Activated T-cell treated with anti-CD3 and anti-CD28 coated beads for 24 hours (primary cell): ENCODE measurements at places on chromosomes 5 and 9.

DNA sequence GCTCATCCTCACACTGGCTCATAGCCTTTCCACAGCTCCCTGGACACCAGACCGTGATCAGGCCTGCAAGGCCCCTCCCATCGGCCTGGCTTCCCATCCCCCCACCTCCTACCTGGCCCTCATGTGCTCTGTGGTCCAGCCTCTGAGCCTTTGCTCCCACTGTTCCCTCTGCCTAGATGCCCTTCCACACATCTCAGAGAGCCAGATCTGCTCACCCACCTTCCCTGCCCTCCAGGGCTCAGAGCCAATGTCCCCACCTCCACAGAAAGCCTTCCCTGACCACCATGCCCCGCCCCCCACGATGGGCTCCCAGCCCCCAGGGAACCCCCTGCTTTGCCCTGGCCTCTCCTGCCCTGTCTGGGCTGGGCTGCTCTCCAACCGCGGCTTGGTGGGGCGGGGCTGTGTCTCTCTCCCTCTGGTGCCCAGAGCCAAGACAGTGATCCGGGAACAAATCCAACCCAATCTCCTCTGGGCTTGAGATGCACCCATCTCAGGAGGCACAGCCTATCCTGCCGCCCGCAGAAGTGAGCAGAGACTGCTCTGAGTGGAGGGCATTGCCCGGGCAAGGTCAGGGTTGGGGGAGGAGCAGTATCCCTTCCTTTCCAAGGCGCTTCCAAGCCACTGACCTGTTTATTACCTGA lies 1.6 kb downstream of the NINJ1 start:
- DNase-seq = no peak

GRCh38 chr9:91100878-91101450 lies 260.8 kb downstream of the AUH start:
- DNase-seq = no peak

DNA sequence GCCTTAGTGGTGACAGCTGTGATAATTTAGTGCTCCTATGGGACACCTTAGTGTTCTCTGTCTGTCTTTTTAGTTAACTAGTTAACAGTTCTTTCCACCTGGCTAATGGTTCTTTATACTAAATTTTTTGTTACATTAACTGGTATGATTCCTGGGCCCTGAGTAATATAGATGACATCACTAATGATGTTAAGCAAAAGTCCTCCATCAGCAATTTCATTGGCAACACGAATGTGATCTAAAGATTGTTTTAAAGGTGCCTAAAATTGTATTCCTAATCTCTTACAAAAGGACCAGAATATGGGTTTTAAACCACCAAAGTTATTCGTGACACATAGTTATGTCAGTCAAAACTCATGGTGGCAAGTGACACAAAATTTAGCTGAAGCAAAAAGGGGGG lies 235.3 kb downstream of the TENT4A start:
- DNase-seq = no peak

GRCh38 chr9:137141050-137141810 lies 2.3 kb downstream of the GRIN1 start:
- no peak for DNase-seq

- no peak for DNase-seq
These were observed 20.1 kb upstream of the AFAP1L1 start for GRCh38 chr5:149251546-149251945.

GRCh38 chr5:121424976-121425375 lies 426.7 kb upstream of the FTMT start:
- DNase-seq = no peak

DNA sequence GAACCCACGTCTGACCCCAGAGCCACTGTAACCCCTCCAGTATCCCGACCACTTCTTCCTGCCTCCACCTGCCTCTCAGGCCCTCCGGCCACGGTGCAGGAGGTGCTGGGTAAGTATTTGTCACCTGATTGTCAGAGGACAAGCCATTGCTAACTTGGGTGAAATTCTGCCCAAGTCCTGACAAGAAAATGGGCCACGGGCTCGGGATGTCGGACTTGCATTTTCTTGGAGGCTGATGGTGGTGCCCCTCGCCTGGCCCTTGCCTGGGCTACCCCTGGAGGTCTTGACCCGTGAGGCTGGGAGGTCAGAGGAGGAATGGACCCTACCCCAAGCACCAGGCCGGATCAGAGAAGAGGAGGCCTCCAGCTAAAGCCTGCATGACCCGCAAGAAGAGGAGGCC lies 149.7 kb upstream of the COL5A1 start:
- DNase-seq = no peak

- no peak for DNase-seq
These were observed 1.7 kb downstream of the TRPM3 start for GRCh38 chr9:71119746-71120145.

- no peak for DNase-seq
These were observed 26.7 kb downstream of the EXD3 start for GRCh38 chr9:137396227-137396626.

GRCh38 chr5:53568871-53569270 lies 8.4 kb downstream of the NDUFS4 start:
- no peak for DNase-seq

DNA sequence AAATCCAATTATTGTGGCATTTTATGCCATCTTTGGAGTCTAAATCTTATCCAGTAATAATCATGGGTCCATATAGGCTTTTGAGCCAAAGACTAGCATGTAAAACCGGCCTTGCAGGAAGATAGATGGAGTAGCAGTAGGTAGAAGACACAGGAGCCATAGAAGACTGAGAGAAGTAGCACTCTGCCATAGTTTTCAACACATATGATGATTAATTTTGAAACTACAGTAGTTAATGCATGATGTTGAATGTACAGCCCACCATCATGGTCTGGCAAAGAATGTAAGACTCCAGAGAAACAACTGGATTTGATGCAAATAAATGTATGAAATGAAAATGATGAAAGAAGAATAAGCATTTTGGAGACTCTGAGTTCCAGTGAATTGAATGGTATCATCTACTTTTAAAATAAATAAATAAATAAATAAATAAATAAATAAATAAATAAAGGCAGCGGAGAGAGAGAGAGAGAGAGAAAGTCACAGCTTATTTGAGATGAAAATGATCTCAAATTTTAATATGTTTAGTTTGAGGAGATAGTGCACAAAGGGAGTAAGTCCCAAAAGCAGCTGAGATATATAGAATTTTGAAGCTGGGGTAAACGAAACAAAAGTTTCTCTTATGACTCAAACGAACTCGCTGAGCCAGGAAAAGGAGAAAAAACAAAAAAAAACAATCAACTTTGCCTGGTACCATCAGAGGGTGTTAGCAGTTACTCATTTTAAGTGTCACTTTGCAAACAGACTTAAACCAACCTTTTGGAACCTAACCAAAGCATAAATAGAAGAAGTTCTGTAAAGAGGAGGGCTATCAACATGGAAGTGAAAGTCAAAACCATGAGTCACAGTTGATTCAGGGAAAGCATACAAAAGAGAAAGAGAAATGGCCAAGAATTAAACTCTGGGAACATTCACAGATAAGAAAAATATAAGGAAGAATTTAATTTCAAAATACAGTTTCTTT lies 388.7 kb downstream of the CETN3 start:
- DNase-seq = no peak

DNA sequence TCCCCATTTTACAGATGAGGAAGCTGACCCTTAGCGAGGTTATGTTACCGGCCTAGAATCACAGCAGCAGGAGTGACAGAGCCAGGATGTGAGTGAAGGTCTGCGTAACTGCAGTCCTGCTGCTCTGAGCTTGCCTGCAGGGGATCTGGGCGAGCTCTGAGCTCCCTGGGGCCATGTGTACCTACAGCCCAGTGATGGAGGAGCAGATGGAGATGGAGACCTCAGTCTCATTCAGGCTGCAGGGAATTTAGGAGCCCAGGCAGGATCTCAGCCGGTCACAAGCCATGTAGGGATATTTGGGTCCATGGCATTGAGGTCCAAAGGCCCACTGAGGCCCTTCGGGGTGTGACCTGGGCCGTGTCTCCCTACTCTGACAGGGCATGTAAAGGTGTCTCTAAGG lies 170.6 kb downstream of the CACNA1B start:
- no peak for DNase-seq

- DNase-seq = no peak
These were observed 27.3 kb upstream of the MATR3 start for GRCh38 chr5:139266236-139266635.

DNA sequence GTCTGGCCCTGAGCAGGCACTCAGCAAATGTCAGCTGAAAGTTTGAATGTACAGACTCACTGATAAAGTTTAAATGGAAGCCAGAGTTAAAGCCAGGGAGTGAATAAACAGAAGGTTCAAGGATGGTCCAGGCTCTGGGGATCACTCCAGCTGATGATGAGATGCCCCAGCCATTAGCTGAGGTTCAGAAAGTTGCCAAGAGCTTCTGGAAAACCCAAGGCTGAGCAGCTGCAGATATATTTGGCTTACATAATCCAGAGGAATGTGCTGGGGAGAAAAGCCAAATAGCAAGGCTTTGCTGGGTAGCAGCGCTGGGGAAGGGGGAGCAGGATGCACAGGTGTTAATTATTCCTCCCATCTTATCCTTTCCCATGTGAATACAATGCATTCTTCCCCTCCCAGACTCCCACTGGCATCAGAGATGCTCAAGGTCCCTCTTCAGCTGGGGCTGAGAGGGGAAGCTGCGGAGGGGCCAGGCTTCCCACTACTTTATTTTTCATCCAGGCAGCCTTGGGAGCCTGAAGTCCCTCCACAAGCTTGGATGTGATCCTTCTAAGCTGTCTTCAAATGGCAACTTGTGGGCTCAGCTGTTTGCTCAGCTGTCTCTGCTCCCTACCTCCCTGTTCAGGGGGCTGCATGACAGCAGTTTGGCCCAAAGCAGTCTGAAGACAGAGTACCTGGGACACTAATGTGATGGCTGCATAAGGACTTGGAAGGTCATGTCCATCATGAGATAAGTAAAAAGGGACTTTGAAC lies 341.2 kb downstream of the TRIM32 start:
- DNase-seq = no peak
